ENCODE measurements at places on chromosomes 5 and 9.

GRCh38 chr9:109448223-109448622 lies 49.9 kb downstream of the PTPN3 start:
- no peak for DNase-seq

GRCh38 chr5:35285011-35285410 lies 54.7 kb upstream of the PRLR start:
- DNase-seq, result no peak

DNA sequence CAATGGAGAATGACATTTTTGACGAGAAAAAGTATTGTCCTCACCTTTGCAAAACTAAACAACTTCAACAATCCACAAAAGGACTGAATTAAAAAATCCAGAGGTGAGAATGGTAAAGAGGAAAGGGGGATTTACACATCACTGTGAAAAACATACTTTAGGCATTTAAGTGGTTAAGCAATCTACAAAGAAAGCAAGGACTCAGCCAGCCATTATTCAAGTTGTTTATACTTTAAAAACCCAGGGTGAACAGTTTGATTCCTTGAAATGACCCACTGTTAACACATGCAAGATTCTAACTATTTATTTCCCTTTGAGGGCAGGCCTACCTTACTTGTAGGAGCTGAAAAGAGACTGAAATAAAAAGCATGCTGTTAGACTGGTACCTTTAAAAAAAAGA lies 29.3 kb downstream of the TUT7 start:
- DNase-seq, result no peak

- no peak for DNase-seq
Observed at GRCh38 chr5:131330031-131330430, 66.2 kb downstream of the CDC42SE2 start.

GRCh38 chr9:6930827-6931226 lies 173.1 kb downstream of the KDM4C start:
- DNase-seq, result no peak

DNA sequence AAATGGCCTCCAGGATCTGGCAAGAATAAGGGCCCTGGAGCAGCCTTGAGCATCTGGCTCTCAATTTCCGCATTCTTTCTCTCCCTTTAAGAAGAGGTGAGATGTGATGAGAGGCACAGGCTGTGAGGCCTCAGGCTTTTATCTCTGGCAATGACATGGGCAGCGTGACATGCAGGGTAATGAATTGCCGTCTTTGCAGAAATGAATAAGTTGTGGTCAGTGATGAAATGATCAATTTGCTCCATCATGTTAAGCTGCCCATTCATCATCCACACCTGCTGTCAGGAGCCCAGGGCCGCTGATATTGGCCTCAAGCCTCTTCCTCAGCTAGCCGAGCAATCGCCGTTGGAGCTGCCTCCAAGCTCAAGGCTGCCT lies 265.3 kb downstream of the TRIM32 start:
- no peak for DNase-seq

GRCh38 chr5:44535621-44536020 lies 146.4 kb upstream of the FGF10 start:
- DNase-seq, result no peak

GRCh38 chr9:115437418-115437817 lies 319.5 kb upstream of the TNC start:
- DNase-seq, result no peak

DNA sequence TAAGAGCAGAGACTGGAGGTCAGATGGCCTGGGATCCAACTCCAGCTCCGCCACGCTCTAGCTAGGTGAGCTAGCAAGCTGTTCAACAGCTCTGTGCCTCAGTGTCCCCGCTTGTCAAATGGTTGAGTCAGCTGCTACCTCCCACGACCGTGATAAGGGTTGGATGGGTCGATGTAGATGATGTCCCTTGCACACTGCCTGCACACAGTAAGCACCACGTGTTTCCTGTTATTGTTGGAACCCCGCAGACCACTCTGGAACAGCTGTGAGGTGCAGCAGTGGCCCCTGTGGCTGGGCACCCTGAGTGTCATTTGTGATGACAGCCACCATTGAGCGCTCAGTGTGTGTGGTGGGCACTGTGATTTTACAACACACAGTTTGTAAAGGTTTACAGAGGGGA lies 54.0 kb upstream of the CTSL start:
- DNase-seq, result no peak

- DNase-seq, result no peak
Observed at GRCh38 chr5:91223886-91224285, 159.2 kb downstream of the ARRDC3 start.

DNA sequence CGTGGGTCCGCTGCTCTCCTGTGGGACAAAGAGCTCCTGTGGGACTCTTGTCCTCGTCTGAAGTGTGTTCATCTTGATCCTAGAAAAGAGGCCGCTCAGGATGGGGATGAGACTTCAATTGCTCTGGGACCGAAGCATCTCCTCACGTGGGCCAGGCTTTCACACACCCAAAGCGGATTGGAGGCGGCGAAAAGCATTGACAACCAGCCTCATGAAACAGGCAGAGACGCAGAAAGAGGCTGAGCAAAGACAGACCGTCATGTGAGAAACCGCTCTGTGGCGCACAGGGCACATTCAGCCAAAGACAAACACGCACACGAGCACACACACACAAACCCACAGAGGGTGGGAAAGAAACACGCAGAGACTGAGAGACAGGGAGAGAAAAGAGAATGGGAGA lies 479.5 kb downstream of the SPATA31A7 start:
- DNase-seq, result no peak

GRCh38 chr5:1521671-1522600 lies 1.8 kb downstream of the LPCAT1 start:
- no peak for DNase-seq

GRCh38 chr5:40799258-40799657 lies 1.1 kb upstream of the PRKAA1 start:
- DNase-seq, result no peak

Data from midbrain (tissue), 1 donor.